Fibroblast of skin of left quadriceps (primary cell): ENCODE measurements at places on chromosomes 2 and 18.

DNA sequence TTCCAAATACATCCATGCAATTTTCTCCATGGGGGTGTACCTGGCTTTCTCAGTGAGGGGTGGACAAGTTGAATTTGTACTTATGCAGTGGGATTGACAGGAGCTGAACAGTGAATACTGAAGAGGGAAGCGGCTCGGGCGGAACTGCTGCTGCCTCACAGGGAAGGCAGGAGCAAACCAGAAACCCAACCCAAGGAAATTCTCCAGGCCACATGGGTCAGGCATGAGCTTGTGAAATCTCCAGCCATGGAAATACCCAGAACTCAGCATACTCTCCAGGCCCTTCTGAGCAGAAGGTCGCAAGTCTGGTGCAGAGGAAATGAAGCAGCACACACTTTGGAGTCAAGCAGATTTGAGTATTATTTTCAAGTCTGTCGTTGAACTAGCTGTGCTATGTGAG is 26.5 kb upstream of the INO80C start:
- DNase-seq, result no peak

DNA sequence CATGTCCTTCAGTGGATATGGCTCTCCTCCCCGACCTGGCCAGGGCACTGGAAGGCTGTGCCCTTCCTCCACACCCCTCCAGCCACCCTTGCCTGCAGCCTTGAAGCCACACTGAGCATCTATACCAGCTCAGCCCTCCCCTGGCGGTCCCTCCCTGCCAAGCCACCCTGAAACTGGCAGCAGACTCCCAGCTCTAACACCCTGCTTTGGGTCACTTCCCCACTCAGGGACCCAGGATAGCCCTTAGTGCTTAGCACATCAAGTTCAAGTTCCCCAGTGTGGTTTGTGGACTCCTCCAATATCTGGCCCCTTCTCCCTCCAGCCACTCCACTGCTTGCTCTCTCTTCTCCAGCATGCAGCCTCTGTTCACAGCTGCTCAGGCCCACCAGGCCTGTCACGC is 89.4 kb downstream of the TNS1 start:
- no peak for DNase-seq

GRCh38 chr2:210199186-210199765 is 26.0 kb downstream of the ACADL start:
- DNase-seq, result no peak

DNA sequence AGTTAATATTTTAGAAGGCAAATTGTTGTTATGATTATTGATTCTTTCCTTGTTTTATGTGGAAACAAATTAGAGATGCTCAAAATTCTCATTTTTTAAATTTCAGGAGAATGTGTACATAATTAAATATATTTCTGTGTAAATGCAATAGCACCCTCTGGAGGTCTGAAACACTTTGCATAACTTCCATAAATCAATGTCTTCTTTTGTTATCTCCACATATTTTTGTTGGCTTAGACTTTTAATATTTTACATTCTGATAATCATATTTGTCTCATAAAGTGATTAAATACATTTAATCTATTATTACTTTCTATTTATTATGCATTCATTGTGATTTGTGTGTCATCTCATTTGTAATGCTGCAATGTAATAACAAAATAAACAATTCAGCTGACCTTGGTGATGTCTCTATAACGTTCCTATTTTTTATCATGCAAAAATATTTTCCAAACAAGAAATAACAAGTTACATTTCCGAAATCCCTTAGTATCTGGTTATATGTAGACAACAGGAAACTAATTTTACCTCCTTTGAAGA is 201.8 kb upstream of the GALNT5 start:
- DNase-seq, result no peak

DNA sequence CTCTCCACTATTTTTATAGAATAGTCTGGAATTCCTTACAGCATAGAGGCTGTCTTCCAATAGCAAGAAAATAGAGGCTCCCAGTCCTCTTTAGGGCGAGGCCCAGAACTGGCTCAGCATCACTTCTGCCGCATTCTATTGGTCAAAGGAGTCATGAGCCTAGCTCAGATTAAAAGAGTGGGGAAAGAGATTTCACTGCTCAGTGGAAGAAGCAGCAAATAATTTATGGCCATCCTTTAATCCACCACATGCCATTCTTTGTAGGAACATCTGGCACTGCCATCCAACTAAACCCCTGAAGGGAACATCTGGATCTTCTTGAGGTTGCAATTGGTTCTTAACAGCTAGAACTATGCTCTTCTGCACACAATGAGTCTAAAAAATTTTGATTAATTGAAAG is 43.4 kb upstream of the NEUROD1 start:
- DNase-seq, result no peak

GRCh38 chr18:73768043-73768442 is 379.6 kb downstream of the FBXO15 start:
- no peak for DNase-seq

GRCh38 chr2:30400151-30400954 is 46.7 kb upstream of the LCLAT1 start:
- DNase-seq, result no peak

GRCh38 chr2:207045531-207045930 is 106.2 kb downstream of the CPO start:
- no peak for DNase-seq

- no peak for DNase-seq
These were observed 255.1 kb downstream of the METTL4 start for GRCh38 chr18:2316082-2316750.

DNA sequence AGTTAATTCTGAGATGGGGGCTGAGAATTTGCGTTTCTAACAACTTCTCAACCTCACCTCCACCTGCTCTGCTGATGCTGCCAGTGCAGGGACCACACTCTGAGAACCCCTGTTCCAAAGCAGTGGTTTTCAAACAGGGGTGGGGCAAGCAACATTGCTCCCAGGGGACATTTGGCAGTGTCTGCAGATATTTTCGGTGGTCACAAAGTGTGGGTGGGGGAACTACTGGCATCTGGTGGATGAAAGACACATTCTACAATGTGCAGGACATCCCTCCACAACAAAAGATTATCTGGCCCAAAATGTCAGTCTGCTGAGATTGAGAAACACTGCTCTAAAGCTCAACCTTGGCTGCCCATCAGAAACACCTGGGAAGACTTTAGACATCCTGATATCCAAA is 188.7 kb upstream of the SATB2 start:
- no peak for DNase-seq

GRCh38 chr2:166031054-166031453 is 77.5 kb upstream of the TTC21B start:
- DNase-seq, result no peak

DNA sequence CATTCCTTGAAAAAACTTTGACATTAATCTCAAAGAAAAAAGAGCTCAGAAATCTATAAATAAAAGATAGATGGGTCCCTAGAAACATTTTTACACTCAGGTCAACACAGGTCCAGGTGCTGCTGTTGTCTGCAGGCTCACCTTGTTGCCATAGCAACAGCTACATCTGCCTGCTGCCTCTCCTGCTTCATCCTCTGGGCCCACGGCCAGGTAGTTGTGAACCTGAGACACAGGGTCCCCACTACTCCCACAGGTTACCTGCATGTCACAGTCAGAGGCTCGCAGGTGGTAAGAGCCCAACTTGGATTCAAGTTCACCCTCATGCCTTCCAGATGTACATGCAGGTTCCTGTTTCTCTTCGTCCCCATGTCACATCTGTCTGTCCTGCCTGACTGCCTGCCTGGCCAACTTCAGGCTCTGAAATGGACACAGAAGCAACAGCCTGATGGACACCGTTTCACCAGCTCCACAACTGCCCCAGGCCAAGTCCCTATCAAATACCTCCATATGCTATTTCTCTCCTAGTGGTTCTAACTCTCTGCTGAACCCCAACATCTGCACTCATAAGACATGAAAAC is 88.3 kb upstream of the SALL3 start:
- DNase-seq, result no peak

DNA sequence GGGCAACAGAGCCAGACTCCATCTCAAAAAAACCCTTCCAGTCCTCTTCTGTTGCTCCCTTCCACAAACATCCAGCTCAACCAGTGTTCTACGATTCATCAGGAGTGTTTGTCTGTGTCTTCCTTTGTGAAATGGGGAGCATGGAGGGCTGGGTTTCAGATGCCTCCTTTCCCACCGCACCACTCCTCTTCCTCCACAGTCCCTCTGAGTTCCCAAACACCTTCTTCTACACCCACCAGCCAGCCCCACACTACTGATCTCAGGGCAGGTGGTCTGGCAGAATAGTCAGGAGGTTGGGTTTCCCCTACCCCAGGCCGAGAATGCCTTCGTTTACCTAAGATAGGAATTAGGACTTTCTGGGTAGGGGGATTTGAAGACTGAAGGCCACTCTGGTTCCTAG is 36.9 kb downstream of the NGEF start:
- no peak for DNase-seq

- peak; percentile 49 for DNase-seq
These were observed 446.2 kb upstream of the SLC14A2 start for GRCh38 chr18:45168866-45169600.

DNA sequence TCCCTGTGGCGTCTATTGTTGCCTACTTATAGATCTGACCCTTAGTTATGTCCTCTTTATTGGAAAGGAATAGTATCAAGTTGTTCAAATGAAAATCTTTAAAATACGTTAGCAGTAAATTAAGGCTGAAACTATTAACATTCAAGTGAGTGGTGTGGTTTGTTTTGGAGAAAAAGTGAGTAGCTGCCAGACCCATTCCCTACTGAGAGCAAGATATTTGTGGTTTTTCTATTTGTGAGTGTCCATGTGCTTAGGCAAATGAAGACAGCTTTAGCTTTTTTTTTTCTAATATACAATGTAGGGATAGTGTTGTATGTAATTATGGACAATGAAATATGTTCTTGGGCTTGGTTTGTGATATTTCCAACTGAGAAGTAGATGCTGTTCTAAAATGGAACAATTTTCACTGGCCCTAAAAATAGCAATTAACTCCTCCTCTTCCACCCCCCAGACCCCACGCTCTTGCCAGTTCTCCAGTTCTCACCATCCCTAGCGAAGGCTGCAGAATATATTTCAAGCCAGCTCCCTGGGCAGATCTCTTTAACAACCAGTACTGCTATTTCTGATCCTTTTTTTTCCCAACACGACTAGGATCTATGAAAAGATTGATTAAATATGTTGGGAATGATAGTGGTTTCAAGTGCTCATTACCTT is 83.1 kb downstream of the CCDC85A start:
- peak; percentile 32 for DNase-seq

GRCh38 chr2:37274359-37274965 is 43.0 kb downstream of the NDUFAF7 start:
- peak; percentile 8 for DNase-seq

GRCh38 chr18:46756559-46757201 is at the start of gene ST8SIA5:
TSS of gene ST8SIA5 (minus strand) at chr18:46757053. CDS start at chr18:46756508, 545 bp downstream.
- DNase-seq, result no peak

DNA sequence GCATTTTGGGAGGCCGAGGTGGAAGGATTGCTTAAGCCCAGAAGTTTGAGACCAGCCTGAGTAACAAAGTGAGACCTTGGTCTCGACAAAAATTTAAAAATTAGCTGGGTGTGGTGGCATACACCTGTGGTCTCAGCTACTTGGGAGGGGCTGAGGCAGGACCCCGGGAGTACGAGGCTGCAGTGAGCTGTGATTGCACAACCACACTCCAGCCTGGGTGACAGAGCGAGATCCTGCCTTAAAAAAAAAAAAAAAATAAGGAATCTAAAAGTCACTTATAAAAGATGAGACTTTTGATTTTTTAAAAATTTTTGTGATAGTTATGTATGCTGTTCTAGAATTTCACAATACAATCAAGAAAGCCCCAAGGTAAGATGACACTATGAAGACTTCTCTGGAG is 33.1 kb downstream of the ID2 start:
- DNase-seq, result no peak

GRCh38 chr2:62304429-62305417 is 108.8 kb downstream of the B3GNT2 start:
- DNase-seq, result peak; percentile 62

GRCh38 chr2:64906853-64907536 is 82.2 kb upstream of the SLC1A4 start:
- no peak for DNase-seq

DNA sequence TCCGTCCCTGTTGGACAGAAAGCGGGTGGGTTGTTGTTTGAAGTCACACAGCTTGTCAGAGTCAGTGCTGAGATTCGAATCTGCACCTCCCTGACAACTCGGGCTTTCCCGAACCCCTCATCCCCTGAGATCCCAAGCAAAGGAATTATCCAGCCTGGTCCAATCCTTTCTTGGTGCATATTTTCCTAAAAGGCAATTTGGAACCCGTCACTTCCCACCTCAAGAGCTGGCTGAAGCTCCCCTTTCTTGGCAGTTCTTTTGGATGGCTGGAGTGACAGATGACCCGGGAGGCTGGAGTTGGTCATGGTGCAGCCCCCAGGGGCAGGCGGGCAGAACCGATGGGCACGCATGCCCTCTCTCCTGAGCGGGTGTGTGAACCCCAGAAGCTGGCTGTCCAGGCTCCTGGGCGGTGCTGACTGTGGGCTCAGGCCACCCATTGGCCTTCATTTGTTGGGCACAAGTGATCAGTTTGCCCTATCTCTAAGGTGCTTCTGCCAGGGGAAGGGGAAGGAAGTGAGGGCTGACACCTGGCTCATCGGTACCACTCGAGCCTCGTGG is 97.8 kb downstream of the ASB1 start:
- DNase-seq, result no peak

GRCh38 chr2:156892467-156893281 is 364.8 kb upstream of the GALNT5 start:
- DNase-seq, result peak; percentile 20

DNA sequence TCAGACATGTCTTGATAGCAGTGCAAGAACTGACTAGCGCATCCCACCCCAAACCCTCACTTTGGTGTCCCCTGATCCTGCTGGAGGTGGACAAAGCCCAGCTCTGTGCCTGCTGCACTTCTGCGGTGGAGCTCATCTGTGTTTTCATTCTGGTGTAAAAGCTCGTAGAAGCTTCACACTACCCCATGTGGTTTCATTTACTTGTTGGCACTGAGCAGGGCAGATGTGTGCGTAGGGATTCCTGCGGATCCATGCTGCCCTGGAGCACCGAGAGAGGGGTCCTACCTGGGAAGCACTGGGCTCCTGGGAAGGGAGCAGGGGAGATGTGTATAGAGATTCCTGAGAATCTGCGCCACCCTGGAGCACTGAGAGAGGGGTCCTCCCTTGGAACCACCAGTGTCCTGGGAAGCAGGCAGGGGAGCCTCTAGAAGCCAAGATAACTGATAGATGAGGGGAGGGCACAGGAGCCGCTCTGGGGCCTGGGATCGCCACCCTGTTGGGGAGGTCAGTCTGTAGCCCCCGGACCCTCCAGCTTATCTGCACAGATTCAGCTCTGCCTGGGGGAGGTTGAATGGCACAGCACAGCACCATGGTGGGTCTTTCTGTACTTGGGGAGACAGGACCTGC is 106.9 kb upstream of the OTOS start:
- no peak for DNase-seq

- DNase-seq, result no peak
These were observed 17.4 kb upstream of the MRPL33 start for GRCh38 chr2:27754138-27754588.
